ENCODE measurements at places on chromosomes 1 and 21. TPM values are rescaled to one million over a fixed set of nuclear protein-coding genes. Genes with fewer than 3 reads are reported as not detected.

- peak; percentile 74 for DNase-seq
Observed at GRCh38 chr1:175725684-175726083, 17.7 kb downstream of the TNR start.

- peak; percentile 65 for DNase-seq
Observed at GRCh38 chr21:37532868-37533780, 166.6 kb downstream of the DYRK1A start.

Gene FCRL5
- 4.8 TPM for total RNA-seq

DNA sequence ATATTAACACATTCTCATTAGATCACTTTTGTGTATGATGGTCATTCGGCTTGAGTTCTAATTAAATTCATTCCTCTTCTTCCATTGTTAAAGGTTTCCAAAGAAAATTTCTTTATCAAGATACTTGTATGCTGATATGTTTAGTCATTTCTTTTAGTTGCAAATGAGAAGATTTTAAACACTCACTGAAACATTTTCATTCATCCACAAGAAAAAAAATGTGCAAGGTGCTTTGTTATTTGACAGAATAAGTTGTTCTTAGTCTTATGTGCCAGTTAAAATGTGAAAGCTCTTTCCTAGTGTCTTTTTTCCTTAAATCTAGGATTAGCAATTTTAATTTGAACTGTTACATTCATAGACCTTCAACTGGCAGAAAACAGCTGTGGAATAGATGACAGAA is 727.0 kb upstream of the NEGR1 start:
- DNase-seq = no peak

DNA sequence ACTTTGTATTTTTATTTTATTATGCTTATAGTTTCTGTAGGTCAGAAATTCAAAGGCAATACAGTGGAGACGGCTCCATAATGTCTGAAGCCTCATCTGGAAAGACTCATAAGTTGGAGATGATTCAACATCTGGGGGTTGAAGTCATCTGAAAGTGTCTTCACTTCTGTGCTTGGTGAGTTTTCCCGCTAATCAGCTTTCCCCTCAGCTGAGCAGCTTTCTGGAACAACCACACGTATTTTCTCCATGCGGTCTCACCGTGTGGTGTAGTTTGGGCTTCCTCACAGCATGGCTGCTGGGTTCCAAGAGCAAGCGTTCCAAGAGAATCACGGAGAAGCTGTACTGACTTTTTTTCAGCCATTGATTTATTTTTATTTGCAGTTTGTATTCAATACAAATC is 7.6 kb upstream of the DDI2 start:
- no peak for DNase-seq

- DNase-seq = no peak
Observed at GRCh38 chr21:29145852-29146453, 15.5 kb downstream of the MAP3K7CL start.

- no peak for DNase-seq
Observed at GRCh38 chr21:36034211-36034913, 26.0 kb downstream of the SETD4 start.

GRCh38 chr1:231037585-231038517 is 2.2 kb downstream of the FAM89A start:
- no peak for DNase-seq

DNA sequence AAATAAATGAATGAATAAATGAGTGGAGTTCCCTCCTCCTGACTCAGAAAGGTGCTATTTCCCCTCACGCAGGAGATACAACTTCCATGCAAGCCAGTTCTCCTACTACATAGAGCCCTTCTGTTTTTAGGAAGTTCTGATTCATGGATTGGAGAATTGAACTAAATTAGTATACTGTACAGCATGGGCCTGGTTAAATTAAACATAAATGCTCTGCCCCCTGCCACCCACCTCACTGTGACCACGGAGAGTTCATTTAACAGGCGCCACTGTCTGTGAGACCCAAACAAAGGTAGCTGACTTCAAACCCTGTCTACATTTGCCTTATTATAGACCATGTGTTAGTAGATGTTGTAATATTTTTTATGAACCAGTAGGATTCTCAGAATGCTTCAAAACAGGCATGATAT is 9.1 kb upstream of the IRF2BP2 start:
- DNase-seq = no peak

GRCh38 chr1:117167402-117167801 is 43.3 kb downstream of the VTCN1 start:
- no peak for DNase-seq

GRCh38 chr1:1796466-1796865 is 18.2 kb upstream of the NADK start:
- DNase-seq = no peak

GRCh38 chr1:24317956-24318614 is 1.1 kb upstream of the GRHL3 start:
- peak; percentile 78 for DNase-seq

GRCh38 chr1:36594023-36594422 is 111.3 kb upstream of the CSF3R start:
- peak; percentile 26 for DNase-seq

DNA sequence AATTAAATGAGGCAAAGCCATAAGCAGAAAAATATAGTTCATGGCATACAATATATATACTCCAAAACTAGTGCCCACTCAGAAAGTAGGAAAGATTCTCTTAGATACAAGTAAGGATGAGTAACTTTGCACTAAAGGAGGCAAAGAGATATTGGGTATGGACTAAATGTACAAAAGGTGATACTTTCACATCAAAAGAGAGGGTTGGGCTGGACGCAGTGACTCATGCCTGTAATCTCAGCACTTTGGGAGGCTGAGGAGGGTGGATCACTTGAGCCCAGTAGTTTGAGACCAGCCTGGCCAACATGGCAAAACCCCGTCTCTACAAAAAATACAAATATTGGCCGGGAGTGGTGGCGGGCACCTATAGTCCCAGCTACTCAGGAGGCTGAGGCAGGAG is 6.7 kb downstream of the KYAT3 start:
- no peak for DNase-seq

Gene LCE1E
- total RNA-seq = not detected

DNA sequence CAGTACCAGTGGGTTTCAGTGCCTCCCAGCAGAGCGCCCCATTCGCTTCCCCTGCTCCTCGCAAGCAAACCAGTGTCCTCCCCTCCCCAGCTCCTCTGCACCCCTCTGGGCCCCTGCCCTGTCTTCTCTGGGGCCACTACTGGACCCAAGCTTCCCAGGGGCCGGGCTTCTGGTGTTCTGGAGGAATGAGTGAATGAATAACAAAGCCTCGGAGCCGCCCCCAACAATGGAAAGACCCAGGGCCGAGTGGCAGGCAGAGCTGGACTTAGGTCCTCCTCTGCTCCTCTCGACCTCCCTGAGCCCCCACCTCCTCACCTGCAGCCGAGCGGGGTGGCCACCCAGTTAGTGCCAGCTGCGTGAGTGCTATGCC is 37.6 kb downstream of the MATN1 start:
- DNase-seq = no peak

DNA sequence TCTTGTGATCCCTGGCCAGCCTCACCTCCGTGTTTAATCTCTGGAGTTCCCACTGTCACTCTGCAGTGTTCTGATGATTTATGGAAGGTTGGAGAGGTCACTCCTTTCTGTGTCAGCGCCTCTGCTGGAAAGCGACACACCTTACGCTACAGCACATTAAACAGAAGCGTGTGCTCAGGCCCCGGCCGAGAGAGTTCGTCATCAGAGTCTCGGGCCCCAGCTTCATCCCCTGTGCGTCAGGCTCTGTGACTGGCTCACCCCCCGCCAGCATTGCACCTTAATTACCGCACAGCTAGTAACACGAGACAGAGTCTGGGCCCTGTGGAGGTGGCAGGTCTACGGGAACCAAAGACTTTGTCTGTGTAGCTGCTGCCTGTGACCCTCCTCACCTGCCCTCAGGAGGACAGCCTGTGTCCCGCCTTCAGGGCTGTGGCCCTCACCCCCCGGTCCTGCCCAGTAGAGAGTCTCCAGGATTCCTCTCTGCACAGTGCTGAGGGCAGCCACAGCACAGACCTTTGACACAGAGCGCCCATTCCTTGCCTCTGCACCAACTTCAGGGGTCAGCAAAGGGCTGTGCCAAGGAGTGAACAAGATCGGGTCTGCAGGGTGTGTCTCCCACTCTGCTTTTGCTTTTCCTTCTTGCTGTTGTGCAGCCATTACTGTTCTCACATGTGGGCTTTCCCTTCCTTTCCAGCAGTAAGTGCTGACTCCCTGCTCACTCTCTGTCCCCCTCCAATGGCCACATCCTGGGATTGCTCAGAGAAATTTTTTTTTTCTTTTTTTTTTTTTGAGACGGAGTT is 157.6 kb downstream of the PGBD5 start:
- DNase-seq = peak; percentile 89

- DNase-seq = no peak
Observed at GRCh38 chr1:117600325-117600943, 5.4 kb upstream of the TENT5C start.

DNA sequence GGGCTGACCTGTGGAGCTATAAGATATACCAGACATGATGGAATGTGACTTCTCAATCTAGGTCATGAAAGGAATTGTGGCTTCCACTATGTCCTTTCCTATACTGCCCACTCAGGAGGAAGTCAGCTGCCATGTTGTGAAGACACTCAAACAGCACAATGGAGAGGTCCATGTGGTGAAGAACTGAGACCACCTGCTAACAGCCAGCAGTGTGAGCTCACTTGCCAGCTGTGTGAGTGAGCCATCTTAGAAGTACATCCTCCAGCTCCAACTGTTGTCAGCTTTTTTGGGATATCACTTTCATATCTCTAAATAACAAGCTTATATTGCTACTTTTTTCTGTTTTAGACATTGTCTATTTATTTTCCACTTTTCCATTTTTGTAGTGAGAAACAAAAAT is 29.7 kb downstream of the OLFML3 start:
- DNase-seq = no peak

DNA sequence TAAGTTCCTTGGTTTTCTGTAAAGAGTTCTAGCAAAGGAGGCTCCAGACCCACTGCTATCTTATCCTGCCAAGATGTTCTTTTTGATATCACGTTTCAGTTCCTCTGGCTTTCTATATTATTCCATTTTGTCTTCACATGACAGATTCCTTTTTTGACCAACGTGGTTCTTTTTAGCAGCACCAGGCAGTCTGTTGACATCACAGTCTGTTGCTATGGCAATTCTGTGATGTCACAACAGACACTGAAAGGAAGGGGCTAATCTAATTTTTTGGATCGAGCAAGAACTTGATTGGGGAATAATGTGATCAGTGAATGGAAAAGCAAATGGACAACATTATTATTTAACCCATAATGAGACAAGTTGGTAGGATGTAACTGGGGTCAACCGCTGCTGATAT is 64.5 kb upstream of the GOLT1A start:
- peak; percentile 80 for DNase-seq

GRCh38 chr1:40385437-40386358 is 12.2 kb downstream of the SMAP2 start:
- no peak for DNase-seq

DNA sequence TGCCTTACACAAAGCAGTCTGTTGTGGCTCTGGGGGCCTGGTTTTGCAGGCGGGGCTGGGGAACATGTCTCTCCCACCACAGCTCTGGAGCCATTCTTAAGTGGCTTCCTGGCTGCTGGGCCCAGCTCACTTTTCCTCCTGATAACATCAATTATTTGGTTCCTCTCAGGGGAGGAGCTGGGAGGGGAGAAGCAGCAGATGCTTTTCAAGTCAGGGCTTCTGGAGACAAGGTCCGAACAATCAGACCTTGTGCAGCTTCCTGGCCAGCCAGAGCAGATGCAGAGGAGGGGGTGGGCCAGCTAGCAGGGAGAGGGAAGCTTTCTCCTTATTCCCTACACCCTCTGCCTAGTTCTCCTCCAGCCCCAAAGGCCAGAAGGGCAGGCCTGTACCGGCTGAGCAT is 3.7 kb upstream of the PAQR6 start:
- no peak for DNase-seq

Gene FAM72B
- not detected for total RNA-seq

DNA sequence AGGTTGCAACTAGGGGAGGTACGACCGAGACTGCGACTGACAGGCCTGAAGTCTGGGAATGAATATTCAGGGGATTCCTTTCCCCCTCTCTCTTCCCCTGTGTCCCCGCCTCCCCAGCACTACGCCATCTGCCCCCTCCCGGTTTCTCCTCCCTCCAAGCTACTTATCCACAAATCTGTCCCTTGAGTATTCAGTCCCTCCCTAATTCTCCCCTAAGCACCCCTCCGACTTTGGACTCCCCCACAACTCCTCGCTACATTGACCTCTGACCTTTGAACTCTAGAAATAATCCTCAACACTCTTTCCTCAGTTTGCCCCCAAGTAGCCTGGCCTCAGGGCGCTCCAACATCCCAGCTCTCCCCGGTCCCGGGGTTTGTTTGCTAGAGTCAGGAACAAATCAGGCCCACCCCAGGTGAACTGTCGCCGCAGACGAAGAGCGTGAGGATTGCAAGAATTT is 393 bp downstream of the LYSMD1 start:
- peak; percentile 78 for DNase-seq

GRCh38 chr1:24735509-24736375 is 9.5 kb upstream of the CLIC4 start:
- DNase-seq = no peak

GRCh38 chr1:3770047-3770765 is 2.3 kb upstream of the SMIM1 start:
- no peak for DNase-seq

All from stomach (tissue), 19 donors.